ENCODE measurements at places on chromosomes 12 and 14.

GRCh38 chr12:25529738-25530137 lies 23.3 kb downstream of the LMNTD1 start:
- no peak for DNase-seq

DNA sequence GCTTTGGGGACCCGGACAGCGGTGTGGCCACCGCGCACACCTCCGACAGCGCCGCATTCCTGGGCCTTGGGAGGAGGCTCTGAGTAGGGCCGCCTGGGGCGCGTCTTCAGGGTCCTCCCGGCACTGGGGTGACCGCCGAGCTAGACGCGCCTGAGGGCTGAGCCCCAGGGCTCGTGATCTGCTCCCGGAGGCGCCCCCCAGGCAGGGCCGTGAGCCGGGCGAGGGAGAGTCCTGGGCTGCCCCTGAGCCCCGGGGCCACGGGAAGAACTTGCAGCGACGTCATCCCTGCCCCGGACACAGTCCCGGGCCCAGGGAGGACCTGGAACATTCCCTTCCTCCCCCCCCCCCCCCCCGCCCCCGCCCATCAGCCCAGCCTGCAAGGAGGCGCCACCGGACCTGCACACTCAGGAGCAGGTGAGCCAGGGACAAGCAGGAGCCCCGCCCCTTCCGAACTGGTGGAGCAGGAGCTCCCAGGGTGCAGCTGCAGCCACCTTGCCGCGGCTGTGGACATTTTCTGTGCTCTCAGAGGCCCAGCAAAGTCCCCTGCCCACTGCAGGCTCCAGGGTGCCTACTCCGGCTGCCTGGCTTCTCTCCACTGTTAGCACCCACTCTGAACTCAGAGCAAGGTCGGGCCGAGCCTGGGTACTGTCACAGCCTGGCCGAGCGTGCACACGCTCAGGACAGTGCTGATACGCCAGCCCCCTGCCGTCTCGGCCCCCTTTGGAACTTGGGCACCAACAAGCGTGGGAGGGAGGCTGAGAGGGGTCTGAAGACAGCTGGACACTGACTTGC lies 50.7 kb downstream of the A2M start:
- DNase-seq: peak; percentile 6

DNA sequence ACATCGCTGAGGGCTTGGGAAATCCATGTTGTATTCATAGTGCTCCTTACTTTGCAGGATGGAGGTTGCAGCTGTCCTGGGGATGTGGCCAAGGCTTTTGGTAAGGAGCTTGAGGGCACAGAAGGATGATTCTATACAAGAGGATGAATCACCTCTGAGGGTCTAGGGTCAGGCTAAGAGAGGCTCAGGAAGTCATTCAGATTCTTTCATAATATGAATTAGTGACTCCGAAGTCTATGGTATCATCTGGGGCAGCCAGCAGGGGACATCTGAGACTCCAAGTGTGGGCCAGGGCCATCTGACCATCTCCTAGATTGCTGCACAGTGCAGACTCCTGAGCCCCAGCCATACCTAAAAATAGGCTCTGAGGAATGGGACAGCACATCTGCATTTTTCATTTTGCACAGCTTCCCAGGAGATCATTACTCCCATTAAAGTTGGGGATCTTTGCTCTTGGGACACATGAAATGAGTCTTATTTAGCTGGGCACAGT lies 4.8 kb downstream of the GMPR2 start:
- DNase-seq: no peak

DNA sequence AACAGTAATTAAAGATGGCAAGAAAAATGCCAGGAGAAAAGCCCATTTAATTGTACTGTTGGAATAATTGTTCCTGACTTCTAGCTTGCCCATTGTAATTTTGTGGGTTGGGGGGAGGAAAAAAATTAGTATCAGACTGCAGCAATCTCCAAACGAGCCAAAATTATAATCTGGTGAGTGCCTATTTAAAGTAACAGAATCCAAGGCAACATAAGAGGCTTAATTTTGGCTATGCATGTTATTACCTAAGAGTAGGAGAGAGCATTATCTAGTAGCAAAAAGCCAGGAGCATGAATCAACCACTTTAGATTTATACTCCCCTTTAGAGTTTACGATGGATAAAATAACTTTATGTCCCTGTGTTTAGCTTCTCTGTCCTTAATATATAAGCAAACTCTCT lies 14.6 kb upstream of the DENND5B start:
- no peak for DNase-seq

GRCh38 chr14:53055003-53055402 lies 98.1 kb downstream of the DDHD1 start:
- DNase-seq: peak; percentile 28

GRCh38 chr12:7123806-7124522 lies 4.7 kb downstream of the RBP5 start:
- DNase-seq: no peak

DNA sequence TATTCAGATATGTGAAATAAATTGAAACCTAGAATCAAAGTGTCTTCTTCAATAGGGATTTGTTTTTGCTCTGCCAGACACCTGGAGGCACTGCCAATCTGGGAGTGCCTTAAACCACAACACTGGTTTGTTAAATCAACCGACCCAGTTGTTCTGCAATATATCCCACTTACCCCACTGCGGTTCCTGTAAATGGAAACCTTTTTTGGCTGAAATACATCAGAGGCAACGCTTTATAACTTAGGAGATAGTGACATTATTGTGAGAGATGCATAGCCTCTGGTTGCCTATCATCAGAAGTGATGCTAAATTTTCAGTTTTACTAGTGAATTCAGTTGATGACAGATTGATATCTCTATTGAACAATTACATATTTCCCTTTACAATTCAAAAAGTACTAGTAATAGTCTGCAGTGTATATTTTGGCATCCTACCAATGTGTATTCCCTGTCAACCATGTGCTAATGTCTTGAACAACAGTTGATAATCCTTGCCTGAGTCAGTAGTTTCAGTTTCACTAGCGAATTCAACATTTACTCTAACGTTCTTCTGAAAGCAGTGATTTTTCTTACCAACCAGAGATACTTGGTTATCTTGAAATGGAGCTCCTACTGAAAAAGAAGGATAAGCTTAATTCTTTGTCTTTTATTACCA lies 30.5 kb downstream of the PPP2R5C start:
- no peak for DNase-seq

- no peak for DNase-seq
These were observed at the start of gene DCN for GRCh38 chr12:91182636-91183455. Gene DCN, minus strand, starts transcription at chr12:91182817. Its CDS starts 4,265 bp downstream, at chr12:91178552.

- DNase-seq: no peak
These were observed 4.8 kb downstream of the FAM222A start for GRCh38 chr12:109718390-109718789.

GRCh38 chr12:52637299-52637698 lies 14.7 kb downstream of the KRT2 start:
- DNase-seq: no peak

GRCh38 chr12:92989715-92990484 lies 60.8 kb upstream of the EEA1 start:
- DNase-seq: no peak

DNA sequence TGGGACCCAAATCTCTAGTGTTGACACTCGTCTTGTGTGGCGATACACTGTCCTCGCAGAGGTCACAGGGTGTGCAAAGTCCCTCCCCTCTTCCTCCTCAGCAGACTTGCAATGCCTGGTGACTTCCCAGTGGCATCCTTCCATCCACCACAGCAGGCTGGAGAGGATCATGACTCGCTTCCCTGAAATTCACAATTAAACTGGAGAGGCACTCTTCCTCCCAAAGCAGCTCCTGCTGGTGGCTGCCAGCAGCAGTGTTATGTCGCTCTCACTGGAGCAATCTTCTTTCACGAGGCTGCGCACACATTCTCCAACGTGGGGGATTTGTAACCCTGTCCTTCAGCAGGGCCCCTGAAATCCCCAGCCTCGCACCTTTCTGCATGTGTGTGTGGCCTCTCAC lies 145.2 kb upstream of the TMCC3 start:
- DNase-seq: no peak

- no peak for DNase-seq
These were observed 43.2 kb upstream of the BMAL2 start for GRCh38 chr12:27289414-27289813.

DNA sequence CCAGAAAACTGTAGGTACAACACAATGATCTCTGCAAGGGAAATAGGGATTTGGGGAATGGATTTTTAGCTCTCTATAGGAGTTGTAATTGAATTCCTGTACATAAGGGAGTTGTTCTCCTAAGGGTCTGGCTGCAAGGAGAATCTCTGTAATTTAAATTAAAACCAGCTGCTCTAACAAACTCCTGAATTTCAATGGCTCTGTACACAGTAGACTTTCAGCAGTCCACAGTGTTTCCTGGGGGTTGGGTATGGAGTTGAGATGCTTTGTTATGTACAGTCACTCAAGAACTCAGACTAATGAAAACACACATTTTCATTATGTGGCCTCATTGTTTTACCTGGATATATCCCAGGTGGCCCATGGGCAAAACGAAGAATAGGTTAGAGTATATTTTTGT lies 93.2 kb downstream of the NAV3 start:
- no peak for DNase-seq

DNA sequence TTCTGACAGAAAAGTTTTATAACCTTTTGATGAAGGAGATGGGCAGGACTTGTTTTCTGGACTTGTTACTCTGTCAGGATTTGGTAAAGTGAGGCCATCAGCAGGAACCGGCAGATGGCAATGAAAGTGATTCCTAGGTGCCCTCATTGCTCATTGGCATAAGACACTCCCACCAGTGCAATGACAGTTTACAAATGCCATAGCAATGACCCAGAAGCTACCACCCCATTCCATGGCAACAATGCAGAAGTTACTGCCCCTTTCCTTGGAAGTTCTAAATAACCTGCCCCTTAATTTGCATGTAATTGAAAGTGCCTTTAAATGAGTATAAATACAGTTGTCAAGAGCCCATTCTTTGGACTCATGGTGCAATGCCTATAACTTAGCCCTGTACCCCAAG lies 222.6 kb downstream of the CEP128 start:
- DNase-seq: no peak

- DNase-seq: no peak
These were observed 25.3 kb downstream of the C12orf75 start for GRCh38 chr12:105355752-105356151.

DNA sequence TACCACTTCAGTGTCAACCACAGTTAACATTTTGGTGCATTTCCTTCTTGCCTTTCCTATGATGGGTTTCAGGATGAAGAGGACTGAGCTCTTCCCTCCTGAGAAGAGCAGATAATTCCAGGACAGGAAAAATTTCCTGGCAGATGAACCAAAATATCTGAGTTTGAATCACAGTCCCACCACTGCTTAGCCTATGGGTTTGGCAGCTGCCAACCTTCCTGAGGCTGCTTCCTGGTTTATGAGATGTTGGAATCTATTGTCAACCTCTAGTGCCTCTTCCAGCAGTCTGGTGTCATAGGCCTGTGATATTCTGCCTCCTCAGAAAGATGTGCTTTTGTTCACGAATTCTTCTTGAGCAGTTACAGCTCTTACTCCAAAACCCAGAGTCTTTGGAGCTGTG lies 197.4 kb upstream of the FRMD6 start:
- no peak for DNase-seq

DNA sequence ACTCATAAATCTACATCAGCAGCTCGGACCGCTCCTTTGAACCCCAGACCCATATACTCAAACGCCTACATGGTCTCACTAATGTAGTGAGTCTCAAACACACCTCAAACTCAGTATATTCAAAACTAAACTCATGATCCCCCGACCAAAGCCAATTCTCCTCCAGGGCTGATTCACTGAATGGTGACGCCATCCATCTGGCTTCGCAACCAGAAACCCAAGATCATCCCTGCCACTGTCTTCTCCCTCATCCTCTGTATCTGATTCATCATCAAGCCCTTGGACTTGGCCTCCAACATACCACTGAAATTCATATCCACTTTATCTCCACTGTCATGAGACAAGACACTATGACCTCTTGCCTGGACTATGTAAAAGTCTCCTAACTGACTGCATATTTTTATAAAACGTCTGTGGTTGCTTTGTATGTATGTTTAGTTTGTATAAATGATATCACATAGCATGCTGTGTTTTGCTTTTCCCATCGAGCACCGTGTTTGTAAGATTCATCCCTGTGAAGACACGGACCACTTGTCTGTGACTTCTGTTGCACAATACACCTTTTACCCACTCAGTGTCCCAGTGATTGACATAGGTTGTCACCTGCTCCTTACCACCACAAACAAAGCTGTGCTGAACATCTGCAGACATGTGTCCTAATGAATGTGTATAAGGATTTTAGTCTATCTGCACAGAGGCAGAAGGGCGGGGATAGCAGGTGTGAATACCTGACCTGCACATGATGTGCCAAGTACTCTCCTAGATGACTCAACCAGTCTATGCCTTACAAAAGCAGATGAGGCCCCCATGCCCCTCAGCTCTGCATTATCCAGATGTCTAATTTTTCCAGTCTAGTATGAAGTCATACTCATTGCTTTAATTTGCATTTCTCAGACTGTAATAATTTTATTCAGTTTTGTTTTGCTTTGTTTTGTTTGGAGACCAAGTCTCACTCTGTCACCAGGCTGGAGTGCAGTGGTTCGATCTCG lies 76.9 kb downstream of the VWF start:
- no peak for DNase-seq

DNA sequence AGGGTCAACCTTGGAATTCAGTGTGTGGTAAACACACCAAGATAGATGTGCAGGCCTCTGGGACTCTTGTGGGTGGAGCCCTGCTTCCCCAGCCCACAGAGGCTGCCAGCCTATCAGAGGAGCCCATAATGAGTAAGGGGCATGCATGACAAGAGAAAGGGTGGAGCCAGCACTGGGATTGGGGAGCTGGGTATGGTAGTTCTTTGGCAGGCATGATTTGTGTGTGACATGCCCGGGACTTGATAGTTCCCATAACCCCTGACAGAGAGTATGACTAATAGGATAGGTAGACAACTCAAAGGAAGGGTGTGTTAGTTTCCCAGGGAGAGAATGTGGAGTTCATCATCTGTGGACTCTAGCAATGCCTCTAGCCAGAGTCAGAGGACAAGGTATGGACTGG lies 143.0 kb downstream of the EMP1 start:
- DNase-seq: no peak

GRCh38 chr12:108495823-108496579 lies 19.1 kb upstream of the FICD start:
- DNase-seq: no peak

DNA sequence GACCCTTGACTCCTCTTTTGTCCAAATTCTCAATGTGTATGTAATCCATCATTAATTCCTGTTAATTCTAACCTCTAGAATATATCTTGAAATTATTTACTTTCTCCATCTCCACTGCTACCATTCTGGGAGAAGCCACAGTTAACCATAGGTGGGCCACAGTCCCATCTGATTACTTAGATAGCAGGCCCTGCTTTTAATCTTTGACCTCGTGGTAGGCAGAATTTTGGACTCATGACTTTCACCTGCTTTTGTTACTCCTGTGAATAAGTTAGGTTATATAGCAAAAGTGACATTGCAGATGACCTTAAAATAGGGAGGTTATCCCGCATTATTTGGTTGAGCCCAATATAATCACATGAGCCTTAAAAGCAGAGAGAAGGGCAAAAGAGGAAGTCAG lies 264.2 kb downstream of the GPHN start:
- DNase-seq: no peak
